ENCODE measurements at places on chromosomes 11 and 22.

DNA sequence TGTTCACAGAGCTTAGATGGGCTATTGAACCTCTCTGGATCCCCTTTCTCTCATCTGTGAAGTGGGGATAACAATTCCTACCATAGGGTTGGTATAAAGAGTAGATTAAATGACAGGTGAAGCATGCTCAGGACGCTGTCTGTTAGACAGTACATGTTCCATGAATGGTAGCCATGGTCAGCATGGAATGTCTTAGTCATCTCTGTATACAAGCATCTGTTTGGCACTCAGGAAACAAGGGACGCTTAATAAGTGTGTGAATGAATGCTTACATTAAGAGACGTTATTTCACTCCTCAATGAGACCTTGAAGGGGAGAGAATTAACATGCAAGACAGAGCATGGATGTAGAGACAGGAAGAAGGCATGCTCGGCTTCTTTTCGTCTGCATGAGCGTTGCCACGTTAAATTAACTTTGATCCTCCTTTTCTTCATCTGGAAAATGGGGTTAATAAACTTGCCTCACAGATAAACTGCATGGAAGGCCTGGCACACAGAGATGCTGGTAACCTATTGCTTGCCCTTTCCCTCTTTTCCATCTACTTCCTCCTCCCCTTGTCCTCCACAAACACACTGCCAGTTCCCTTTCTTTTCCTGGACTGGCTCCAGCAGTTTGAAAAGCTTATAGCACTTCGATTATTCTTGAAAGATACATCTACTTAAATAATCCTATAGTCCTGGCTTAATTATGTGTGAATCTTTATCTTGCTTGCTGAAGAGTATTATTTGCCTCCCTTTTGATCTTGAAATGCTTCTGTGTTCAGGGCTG is 267.2 kb upstream of the MTNR1B start:
- DNase-seq = no peak

GRCh38 chr11:114133548-114134329 is 74.2 kb downstream of the ZBTB16 start:
- no peak for DNase-seq

DNA sequence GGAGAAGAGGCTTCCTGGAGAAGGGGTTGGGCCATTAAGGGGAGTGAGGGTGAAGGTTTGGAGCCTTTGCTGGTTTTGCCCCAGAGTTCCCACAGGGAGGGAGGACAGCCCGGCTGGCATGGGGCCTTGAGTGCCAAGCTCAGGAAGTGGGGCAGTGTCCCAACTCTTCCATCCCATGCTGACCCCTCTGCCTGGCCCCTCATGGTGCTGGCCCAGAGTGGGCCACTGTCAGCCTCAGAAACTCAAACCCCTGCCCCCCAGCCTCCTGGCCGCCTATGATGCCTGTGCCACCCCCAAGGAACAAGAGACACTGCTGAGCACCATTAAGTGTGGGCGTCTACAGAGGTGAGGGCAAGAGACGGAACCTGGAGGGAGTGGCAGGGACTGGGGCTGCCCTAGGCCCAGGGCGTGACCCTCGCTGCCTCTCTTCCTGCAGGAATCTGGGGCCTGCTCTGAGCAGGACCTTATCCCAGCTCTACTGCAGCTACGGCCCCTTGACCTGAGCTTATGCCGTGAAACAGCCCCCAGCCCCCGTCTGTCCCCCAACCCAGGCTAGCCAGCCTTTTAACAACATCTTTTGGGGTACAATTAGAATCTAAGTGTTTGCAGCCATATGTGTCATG is 5.4 kb downstream of the MUS81 start:
- DNase-seq = no peak

GRCh38 chr11:111347002-111347722 is 31.9 kb downstream of the POU2AF1 start:
- no peak for DNase-seq

GRCh38 chr11:76773921-76774361 is 9.2 kb upstream of the TSKU start:
- DNase-seq = no peak

GRCh38 chr11:68670208-68670992 is 13.9 kb upstream of the GAL start:
- DNase-seq = no peak

- no peak for DNase-seq
Measured at GRCh38 chr11:10539339-10539738, 1.6 kb downstream of the RNF141 start.

GRCh38 chr11:113644605-113645004 is 61.5 kb downstream of the TMPRSS5 start:
- no peak for DNase-seq

Data from stimulated activated CD4-positive, alpha-beta T cell treated with anti-CD3 and anti-CD28 coated beads, TNF-alpha, amount 100 ng/mL, for 48 hours (primary cell).